ENCODE measurements at places on chromosomes 3 and 15.
A peak's percentile ranks its signal among the peaks of the same experiment; 100 is the strongest.

- DNase-seq: peak; percentile 88
Observed at GRCh38 chr3:89113893-89114840, 6.7 kb downstream of the EPHA3 start.

DNA sequence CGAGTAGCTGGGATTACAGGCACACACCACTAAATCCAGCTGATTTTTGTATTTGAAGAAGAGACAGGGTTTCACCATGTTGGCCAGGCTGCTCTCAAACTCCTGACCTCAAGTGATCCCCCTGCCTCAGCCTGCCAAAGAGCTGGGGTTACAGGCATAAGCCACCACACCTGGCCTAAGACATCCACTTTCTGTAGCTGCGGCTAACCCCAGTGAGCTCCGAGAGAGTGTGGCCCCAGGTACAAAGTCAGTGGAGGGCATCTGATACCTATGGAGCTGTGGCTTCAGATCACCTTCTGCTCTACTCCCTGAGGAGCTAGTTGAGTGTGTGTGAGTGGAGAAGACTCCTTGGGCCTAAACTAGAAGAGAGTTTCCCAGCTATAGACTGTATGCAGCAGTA is 189.3 kb upstream of the TSC22D2 start:
- no peak for DNase-seq

DNA sequence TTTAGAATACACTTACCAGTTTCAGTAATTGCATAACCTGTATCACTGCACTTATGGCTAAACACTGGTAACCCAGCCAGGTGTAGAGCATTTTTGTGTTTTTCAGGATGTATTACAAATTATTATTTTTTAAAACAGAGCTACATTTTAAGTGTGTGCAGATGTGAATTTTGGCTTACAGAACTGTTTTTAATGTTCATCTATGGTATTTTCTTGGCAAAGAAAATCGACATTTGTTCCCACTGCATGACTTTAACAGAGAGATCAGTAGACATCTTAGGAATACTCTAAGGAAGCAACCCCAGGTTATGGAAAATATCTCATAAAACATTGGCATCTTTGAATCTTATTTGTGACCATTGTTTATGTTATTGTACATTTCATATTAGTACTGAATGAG is 73.3 kb downstream of the ATP13A4 start:
- no peak for DNase-seq

DNA sequence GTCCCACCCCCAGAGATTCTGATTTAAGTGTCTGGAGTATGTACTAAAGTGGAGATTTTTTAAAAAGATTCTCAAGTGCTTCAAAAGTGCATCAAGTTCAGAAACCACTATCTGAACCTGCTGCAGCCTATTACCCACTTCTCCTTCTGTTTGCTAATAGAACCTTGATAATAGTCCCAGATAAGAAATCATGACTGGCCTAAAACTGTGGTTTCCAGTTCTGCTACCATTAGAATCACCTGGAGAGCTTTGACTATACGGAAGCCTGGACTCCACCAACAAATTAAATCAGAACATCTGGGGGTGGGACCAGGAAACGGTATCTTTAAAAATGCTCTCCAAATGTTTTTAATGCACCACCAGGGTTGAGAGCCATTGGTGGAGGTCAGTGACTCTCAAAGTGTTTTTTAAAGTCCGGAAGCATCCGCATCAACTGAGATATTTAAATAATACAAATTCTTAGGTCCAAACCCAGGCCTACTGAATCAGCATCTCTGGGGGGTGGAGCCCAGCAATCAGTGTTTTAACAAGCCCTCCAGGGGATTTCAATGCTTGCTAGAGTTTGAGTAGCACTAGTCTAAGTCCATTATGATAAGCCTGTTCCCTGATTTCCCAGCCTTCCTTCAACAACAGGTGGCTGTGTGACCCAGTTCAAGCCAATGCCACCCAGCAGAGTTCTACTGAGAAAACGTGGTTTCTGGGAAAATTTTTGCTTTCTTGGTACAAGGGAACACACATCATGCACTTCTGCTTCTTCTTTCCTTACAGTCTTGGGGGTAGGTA is 45.4 kb upstream of the TIPARP start:
- DNase-seq: no peak

All from astrocyte of the hippocampus (primary cell).